ENCODE measurements at places on chromosomes 6 and 20.
A peak's percentile ranks its signal among the peaks of the same experiment; 100 is the strongest.

DNA sequence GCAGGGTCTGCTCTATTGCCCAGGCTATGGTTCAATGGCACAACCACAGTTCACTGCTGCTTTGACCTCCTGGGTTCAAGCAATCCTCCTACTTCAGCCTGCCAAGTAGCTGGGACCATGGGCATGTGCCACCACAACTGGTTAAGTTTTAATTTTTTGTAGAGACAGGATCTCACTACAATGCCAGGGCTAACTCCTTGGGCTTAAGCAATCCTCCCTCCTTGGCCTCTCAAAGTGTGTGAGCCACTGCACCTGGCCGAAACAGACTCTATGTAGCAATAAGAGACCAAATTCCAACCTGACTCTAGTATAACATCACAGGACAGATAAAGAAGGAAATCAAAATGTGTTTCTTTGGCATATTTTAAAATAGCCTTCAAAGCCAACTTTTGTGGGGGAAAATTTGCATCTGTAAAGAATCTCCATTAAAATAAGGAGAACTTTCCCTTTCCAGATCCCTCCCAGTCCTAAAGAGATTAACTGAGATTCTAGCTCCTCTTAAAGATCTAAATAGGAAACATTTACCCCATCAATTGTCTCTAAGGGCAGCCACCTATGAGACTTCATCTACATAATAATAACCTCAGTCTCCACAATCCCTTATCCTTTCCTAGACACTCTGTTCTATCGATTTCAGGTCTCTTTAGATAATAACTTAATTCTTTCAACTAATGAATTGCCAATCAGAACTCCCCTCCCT is 94.7 kb upstream of the PLCB4 start:
- DNase-seq = no peak

- DNase-seq = no peak
These were observed 53.6 kb upstream of the PIM1 start for GRCh38 chr6:37116326-37116725.

GRCh38 chr20:19212469-19212815 is at the start of gene SLC24A3:
Gene SLC24A3 (plus strand): TSS chr20:19212642.
- DNase-seq = no peak

DNA sequence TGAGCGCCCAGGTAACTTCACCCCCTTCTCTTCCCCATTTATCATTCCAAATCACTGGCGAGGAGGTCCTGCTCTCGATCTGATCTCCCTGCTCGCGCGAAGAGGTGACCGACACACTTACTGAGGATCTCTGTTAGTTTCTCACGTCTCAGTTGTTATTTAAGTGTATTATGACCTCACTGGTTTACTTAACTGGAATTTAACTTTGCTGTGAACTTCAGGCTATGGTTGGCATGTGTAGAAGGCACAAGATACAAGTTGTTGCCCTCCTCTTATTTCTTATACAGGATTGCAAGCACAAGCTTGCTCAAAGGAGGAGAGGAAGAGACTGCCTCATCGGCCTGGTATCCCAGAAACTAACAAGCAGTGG is 1.2 kb downstream of the RNF217 start:
- DNase-seq = peak; percentile 61

- DNase-seq = peak; percentile 34
These were observed 1.2 kb downstream of the TCFL5 start for GRCh38 chr20:62860391-62860923.

DNA sequence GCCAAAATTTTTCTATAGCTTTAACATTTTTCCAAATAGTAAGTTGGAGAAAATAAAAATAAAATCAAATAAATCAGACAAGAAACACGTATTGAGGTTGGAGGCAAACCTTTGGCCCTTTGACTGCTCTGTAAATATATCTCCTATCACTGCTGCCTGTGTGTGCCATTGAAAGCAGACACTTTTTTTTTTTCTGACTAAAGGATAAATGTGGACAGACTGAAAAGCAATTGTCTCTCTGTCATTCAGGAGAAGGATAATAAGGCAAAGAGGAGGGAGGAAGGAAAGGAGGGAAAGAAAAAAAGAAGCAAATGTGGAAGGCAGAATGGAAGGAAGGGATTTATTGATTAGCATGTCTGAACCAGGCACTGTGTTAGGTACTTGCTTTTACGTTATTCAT is 85.2 kb upstream of the SULF2 start:
- DNase-seq = no peak

DNA sequence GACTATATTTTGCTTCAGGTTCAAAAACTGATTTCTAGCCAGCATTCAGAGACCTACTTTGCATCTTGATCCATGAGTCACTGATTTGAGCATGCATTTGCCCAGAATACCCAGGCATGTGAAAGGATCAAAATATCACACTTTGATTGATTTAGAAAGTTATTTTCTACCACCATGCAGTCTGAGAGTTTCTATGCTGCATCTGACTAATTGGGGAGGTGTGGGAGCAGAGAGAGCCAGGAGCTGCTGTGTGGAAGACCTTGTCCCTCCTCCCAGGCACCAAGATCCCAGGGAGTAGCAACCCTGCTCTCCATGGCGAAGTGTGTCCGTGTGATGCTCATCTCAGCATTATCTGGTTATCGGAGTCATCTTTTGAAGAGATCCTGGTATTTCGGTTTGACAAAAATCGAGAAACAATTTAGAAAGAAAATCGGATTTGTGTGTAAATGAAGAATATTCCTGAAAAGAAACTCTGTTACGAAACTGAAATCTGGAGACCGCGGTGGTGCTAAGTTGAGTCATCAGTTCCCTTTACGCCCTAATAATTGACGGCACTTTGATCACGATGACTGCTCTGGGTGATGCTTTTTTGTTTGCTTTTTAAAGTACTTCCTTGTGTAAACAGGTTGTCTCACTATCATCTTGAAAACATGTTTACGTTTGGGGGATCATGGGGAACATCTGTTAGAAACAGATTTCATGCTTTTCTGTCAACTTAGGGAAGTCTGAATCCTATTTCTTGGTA is 193.4 kb downstream of the BACH2 start:
- DNase-seq = no peak

GRCh38 chr6:67165606-67166005 is 1458.6 kb upstream of the EYS start:
- DNase-seq = no peak

GRCh38 chr6:161649068-161649467 is 375.2 kb upstream of the AGPAT4 start:
- no peak for DNase-seq

DNA sequence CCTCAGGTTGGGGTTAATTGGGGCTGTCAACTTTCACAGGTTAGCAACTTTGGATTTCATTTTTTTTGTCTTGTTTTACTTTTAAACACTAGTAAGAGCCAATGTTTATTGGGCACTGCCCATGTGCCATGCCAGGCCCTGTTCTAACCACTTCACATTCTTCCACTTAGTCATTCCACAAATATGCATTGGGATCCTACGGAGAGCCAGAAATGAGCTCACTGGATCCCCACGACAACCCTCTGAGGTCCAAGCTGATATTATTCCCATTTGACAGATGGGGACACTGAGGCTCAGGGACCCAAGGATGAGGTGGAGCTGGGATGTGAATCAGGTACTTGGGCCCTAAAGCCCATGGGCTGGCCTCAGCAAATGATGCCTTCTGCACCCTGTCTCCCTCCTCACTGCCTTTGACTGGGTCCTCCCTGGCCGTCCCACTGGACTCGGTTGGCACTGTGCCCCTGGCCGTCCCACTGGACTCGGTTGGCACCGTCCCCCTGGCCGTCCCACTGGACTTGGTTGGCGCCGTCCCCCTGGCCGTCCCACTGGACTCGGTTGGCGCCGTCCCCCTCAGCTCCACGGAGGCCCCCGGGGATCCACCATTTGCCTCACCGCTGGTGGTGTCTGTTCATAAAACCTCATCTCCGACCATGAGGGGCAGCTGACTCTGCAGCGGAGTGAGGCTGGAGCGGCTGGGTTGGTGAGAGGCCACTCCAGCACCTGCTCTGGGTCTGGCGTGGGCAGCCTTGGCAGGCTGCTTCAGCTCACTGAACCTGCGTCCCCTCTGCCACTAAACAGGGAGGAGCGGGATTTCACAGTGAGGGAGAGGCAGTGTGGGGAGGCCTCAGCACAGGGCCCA is 4.8 kb upstream of the PMEPA1 start:
- no peak for DNase-seq

DNA sequence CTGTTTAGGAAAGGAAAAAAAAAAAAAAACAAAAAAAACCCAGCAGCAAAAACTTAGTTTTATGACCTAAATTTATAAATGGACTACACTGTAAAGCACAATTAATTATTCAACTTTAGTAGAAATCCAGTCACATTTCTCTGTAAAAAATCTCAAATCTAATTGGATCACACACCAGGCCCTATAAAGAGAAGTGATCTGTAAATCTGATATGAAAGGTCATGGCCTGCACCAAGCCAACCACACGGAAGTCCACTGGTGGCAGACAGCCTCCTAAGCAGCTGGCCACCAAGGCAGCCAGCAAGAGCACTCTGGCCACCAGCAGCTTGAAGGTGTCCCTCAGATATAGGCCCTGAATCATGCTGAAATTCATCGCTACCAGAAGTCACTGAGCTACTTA is 131.6 kb downstream of the HFE start:
- DNase-seq = no peak

- DNase-seq = no peak
These were observed 872 bp downstream of the HSPA12B start for GRCh38 chr20:3733119-3733995.

DNA sequence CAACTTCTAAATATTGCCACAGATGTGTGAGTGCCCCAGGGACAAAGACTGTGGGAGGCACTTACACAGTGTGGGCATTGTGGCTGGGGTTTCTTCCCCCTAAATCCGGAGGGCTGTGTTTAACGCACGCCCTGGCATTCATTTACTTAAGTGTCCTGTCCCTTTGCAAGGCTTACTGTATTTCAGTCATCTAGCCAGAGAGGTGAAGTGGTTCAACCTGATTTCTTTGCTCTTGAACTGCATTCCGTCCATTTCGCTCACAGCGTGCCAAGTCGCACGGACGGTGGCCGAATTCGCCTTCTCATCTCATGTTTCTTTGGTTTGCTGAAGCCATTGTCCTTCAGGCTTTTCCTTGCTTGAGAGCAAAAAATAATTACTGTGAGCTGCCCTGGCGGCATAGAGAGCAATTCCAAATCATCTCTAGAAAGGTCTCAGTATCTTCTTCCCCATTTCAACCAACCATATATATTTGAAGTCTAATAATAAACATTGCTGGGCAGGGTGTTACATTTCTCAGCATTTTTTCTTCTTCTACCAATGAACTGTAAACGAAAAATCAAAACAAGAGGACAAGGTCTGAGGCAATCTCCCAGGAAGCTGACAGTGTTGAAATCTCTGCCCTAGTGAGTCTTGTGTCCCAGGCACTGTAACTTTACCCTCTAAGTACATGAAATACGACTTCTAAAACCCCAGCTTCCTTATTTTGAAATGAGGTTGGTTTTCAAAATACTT is 16.9 kb downstream of the SYTL3 start:
- no peak for DNase-seq

DNA sequence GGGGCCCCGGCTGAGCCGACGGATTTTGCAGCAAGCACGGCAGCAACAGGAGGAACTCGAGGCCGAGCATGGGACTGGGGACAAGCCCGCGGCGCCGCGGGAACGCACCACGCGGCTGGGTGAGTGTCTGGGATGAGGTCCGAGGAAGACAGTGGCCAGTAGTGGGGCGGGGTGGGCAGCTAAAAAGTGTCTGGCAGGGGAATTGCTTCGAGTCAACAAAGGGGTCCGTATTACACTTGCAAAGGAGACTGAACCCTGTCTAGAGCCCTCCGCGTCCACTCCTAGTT is 356 bp downstream of the BYSL start:
- no peak for DNase-seq

- DNase-seq = no peak
These were observed 77.6 kb upstream of the EYA2 start for GRCh38 chr20:46816886-46817638.

DNA sequence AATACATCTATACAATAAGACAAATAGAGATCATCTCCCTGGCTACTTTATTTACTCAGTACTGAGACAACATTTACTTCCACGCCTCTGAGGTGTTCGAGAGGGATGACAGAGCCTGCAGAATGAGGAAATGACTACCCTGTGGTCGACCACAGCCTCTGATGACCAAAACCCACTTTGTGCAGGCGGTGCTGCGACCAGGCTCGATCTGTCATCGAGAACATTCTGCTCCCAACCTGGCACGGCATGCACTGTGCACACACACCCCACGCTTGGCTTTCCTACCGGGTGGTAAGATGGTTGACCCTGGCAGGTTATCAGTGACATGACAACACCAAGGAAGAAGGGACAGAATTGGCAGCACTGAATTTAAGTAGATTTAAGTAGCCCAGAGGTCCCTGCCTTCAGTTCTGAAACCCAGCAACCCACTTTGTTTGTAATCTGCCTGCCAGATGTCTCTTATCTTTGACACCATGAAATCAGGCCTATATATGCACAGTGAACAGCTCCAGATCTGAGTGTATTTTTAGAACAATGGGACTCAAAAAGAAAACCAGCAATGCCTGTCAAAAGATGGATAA is 42.6 kb downstream of the TTI1 start:
- DNase-seq = no peak

DNA sequence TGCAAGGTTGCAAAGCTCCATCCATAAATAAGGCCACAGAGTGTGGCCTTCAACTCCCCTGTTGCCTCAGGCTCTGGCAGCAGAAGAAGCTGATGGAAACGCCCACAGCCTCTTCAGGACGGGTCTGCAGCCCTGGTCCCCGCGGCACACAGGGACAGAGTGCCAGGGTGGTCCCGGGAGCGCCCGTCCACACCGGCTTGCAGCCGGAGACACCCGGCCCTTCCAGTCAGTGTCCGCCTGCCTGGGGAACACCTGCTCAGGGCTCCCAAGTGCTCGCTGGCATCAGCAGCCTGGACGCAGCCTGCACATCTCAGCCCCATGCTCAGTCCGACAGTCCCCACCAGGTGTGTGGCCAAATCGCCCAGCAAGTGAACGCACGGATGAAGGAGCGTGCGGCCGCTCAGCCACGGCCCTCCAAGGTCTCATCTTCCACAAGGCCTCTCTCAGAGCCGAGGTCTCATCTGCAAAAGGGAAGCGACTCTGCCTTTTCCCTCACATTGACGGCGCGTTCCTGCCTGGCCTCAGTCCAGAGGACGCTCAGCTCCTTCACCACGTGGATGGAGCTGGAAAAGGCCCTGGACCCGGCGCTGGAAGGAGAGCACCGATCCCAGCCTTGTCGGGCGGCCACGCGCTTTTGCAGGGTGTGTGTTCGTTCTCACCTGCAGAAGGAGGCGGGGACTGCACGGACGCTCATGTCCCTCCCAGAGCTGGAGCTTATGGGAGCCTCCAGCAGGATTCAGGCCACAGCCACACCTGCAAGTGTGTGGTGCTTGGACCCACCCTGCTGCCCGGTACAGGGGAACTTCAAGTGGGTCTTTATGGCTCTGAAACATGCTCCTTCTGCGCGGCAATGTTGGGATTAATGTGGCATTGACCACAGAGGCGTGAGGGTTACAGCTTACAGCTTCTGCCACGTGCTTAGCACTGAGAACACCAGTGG is 180.4 kb downstream of the DLL1 start:
- DNase-seq = no peak

- DNase-seq = no peak
These were observed 15.7 kb upstream of the CD93 start for GRCh38 chr20:23101696-23102406.

GRCh38 chr6:145261758-145262157 is 473.6 kb downstream of the EPM2A start:
- DNase-seq = no peak
